Activated naive CD8-positive, alpha-beta T cell treated with anti-CD3 and anti-CD28 coated beads, Interleukin-2, amount 50 U/mL, for 24 hours (primary cell): ENCODE measurements at places on chromosomes 7 and 10.

DNA sequence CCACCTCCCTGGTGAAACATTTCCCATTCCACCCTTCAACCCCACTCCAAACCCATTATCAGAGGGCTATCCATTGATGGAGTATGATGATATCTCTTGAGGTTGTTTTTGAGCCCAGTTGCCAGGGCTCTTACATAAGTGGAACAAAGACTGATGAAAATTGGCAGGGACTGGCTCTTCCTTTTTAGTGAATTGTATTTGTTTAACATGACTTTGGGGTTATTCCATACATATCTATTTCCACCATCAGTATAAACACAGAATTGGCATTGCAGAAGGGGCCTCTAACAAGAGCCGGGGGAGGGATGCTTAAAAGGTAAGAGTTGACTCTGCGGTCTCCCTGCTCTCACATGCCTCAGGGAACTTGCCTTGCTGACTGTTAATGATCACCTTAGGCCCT is 28.9 kb downstream of the FZD1 start:
- no peak for DNase-seq

DNA sequence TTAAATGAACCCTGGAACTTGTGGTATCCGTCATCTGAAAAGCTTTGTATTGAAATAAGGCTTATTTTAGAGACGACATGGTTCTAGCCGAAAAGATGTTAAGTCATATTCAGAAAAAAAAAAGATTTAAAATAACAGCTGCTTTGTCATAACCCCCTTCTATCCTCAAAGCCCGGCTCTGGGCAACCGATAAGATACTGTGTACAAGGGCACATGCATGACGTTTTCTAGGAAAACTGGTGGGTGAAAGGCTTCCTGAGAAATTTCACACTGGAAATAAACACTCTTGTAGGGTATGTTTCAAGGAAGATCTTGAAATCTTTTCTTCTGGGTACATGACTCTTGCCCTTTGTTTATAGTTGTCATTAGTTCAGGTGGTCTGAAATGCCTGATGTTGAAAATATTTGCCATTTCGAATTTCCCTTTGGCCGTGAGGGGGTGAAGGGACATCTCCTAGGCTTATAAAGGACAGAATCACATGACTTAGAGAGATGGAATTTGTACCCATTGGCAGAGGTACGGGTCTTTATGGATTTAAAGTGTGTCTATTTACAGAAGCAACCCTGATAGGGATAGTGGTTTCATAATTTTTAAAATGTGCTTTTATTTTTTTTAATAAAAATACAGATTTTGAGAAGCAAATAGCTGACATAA is 232.5 kb downstream of the PTEN start:
- DNase-seq, result no peak

DNA sequence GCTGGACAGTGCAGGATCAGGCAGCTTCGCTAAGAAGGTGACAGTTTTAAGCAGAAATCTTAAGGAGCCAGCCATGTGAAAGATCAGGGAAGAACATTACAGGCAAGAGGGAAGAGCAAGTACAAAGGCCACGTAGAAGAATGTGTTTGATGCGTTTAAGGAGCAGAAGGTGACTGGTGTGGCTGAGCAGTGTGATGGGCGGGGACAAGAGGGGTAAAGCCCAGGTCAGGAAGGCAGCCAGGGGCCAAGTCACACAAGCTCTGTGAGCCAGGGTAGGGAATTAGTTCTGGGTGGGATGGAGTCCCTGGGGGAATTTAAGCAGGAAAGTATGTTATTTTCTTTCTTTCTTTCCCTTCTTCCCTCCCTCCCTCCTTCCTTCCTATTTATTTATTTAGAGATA is 166.9 kb downstream of the SH3PXD2A start:
- DNase-seq, result no peak

DNA sequence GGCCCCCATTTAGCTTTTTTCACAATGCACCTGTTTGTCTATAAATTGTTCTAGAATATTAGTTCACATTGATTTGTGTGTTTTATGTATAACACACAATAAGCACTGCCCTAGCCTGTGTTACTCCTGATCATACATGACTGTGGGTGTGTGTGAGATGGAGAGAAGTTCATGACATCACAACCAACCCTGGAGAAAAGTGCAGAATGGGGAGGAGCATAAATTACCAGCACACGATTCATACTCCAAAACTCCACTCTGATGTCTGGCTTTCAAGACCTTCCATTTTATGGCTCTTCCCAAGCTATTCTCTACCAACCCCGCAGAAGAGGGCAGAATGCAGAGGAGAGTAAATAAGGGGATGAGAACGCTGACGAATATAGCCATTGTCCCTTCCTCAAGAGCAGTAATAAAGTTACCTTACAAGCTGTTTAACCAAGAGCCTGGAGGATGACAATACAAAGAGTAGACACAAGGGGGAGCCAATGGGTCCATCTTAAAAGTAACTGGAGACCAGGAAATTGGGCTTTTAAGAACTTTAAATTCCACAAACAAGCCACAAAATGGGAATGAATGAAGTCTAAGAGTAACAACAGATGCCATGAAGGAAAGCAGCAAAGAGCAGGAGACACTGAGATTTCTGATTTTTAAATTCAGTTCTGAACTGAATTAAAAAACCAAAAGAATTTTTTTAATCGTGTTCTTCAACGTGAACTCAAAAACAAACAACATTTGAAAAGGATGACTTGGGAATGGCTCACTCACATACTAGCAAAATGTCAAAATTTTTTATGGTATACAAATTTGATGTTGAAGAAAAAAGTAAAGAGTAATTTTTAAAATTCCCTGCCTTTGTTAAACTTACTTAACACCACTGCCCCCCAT is 159.6 kb downstream of the PARD3 start:
- peak; percentile 21 for DNase-seq

GRCh38 chr7:20932785-20933527 is 146.3 kb upstream of the SP8 start:
- no peak for DNase-seq

- DNase-seq, result no peak
Measured at GRCh38 chr7:75985518-75986146, 8.8 kb downstream of the TMEM120A start.

GRCh38 chr7:68678196-68678595 is 920.1 kb upstream of the AUTS2 start:
- no peak for DNase-seq

GRCh38 chr10:31939797-31940708 is 11.4 kb upstream of the ARHGAP12 start:
- DNase-seq, result no peak

- no peak for DNase-seq
Measured at GRCh38 chr7:77993838-77994237, 195.3 kb downstream of the PHTF2 start.

DNA sequence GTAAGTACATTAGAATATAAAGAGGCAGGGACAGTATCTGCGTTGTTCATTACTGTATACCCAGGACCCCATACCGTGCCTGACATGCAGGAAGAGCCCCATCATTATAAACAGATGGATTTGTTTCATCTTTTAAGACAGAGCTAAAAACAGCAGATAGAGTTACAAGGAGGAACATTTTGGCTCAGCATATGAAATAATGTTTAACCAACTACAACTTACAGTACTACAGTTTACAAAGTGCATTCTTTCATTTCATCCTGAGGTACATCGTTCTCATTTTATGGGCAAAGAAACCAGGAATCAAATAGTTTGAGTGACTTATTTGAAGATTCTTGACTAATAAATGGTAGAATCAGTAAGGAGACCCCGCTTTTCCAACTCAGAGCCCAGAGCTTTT is 38.1 kb upstream of the AGBL3 start:
- DNase-seq, result no peak

DNA sequence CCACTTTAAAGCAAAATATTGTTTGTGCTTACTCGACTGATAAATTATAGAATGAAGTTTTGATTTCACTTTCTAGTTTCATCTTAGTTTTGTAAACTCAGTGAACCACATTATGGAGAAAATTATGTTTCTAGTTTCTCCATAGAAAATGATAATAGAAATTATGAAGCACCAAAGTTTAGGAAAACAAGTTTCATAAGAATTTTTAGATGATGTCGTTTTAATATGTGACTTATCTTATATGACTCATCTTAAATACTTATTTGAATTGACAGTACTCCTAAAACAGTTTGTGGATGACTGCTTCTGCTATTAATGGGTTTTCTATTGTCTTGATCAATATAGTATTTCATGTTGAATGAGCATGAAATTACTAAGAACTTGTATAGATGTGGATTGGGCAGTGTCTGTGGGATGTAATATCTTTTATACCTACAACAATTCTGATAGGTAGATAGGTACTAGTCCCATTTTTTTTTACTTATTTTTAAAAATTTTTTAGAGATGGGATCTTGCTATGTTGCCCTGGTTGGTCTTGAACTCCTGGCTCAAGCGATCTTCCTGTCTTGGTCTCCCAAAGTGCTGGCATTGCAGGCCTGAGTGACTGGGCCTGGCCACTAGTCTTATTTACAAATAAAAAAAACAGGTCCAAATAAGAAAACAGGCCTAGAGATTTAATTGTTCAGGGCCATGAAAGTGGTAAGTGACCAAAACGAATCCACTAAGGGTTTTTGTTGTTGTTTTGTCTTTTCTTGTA is 3.7 kb downstream of the HBP1 start:
- no peak for DNase-seq
